ENCODE measurements at places on chromosomes 1 and 21. TPM values are rescaled to one million over a fixed set of nuclear protein-coding genes. Genes with fewer than 3 reads are reported as not detected.

Gene ZNF683
- total RNA-seq, result 1.1 TPM

DNA sequence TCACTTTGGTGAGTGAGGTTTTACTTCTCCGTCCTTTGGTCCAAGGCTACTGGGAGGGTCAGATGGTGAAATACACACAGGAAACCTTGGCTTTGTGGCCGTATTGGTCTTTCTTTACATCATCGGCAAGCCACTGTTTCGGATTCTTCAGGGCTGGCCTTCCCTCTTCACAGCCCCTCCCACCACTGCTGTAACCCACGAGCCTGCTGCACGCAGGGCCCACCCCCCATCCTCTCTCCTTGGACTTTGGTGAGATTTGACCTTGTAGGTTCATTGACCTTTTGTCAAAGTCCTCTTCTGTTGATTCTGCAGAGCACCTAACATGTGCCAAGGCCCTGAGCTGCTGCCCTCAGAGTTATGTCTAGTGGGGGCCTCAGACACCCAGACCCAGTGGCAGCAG is 328.6 kb downstream of the CAMTA1 start:
- DNase-seq, result no peak

- DNase-seq, result no peak
Measured at GRCh38 chr1:9440763-9441194, 98.5 kb upstream of the SLC25A33 start.

GRCh38 chr1:171468120-171468750 is 17.1 kb upstream of the PRRC2C start:
- no peak for DNase-seq

GRCh38 chr1:221302357-221302756 is 423.1 kb downstream of the HLX start:
- no peak for DNase-seq

Measured in upper lobe of right lung (tissue), 1 donor.